ENCODE measurements at places on chromosomes 7 and 10. TPM values are rescaled to one million over a fixed set of nuclear protein-coding genes. Genes with fewer than 3 reads are reported as not detected.

Gene TRIM74
- total RNA-seq: 1.7 TPM

Gene CFAP69
- total RNA-seq: 50.6 TPM

DNA sequence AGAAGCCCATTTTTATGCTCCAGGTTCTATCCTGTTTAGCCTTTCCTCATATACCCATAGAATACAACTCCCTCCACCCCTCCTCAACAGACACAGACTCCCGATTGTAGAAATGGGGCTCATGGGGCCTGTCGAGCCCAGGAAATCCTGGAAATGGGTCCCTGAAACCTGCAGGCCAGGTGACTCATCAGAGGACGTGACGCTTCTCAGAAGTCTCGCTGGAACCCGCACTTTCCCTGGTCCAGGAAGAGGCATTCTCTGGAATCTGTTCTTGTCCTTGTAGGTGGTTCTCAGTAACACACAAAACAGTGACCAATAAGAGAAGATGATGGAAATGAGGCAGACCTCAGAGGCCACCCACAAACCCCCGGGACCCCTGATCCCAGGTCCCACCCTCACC is 244.8 kb upstream of the PPP2R2D start:
- no peak for DNase-seq

DNA sequence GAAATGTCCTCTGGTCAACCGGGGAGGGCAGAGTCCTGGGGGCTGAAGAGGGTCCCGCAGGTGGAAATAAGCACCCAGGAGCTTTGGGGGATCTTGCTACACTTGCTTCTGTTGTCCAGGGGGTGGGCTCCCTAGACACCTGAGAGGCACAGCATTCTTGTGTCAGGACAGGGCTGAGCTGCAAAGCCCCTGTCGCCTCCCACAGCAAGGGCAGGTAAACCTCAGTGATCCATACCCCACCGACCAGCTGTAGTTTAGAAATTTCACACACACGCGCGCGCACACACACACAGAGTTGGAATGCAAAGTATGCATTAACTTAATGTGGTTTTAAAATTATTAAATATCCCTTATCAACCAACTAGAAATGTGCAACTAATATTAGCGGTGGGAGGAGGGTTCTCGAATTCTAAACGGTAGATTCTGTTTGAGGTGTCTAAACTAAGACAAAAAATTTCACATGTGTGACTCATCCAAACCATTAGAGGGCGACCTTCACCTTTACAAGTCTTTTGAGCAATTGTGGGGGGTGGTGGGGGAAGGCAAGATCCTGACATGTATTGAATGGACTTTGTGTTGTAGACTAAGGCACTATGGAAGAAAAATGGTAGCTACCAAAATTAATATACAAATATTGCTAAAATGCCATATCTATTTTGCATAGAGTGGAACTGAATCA is 34.3 kb upstream of the PTF1A start:
- no peak for DNase-seq

Measured in prostate gland (tissue), 2 donors.